ENCODE measurements at places on chromosomes 16 and 17.

DNA sequence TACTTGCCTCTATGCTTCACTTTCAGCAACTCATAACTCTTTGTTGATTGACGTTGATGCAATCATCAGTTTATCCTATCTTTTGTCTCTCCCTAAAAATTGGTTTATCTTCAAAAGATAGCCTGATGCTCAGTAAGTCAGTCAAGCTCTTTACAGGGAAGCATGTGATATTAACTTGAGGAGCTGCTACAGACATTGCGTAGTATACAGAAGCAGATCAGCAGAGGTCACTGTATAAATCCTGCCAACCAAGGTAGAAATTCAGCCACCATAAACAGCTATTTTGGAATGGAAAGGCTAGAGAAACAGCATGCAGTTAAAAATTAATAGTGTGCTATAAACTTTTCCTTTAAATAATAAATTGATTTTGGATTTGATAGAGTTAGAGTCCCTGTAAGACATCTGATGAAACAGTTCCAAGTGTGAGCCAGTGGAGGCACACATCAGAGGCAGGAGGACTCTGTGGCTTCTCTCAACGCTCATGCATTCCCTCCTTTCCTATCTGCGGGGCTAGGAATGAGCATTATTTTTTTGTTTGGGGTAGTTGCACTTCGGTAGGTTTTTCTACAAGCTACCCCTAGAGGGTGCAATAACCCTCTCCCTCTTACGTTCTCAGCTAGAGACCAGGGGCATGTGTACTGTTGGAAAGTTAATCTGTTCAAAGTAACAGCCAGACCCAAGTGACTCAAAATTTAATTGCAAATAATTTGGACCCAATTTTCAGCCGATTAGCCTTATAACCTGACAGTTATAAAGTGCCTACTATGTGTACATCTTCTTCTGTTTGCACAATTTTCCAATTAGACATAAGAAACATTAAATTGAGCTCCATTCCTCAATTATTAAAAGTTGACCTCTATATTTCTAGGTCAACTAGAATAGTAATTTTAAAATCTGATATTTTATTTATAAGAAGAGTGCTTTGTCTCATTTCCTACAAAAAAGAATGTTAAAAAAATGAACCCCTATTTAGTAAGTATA lies 647.7 kb upstream of the SOX9 start:
- peak; percentile 64 for DNase-seq

- no peak for DNase-seq
Measured at GRCh38 chr16:21117567-21117966, 33.1 kb downstream of the DNAH3 start.

DNA sequence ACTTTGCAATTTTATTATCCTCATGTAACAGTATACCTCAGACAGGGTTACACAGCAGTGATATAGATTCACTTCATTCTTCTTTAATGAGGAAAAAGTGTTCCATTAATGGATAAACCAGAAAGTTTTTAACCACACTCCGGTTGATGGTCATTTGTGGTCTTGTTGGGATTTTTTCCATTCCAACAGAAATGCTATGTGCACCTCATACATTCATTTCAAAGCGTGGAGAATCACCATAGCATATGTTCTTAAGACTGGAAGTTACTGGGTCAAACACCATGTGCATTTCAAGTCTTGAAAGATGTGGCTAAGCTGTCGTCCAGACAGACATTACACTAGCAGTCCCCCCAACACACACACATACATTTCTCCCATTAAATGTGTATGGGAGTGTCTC lies 245.8 kb upstream of the CDH5 start:
- no peak for DNase-seq

DNA sequence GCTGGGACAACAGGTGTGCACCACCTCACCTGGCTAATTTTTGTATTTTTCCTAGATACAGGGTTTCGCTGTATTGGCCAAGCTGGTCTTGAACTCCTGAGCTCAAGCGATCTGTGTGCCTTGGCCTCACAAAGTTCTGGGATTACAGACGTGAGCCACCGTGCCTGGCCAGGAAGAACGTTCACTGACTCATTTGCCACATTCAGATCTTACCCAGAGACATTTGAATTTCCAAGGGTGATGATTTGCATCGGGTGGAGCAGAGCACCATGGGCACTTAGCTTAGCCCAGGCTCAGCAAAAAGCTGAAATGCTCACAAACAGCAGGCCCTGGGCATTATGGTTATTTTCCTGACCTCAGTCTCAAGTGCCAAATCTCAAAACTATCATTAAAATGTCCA lies 14.5 kb upstream of the ADORA2B start:
- DNase-seq = no peak
